ENCODE measurements at places on chromosomes 16 and 17.

- no peak for DNase-seq
These were observed 190.9 kb downstream of the HS3ST3A1 start for GRCh38 chr17:13410874-13411273.

GRCh38 chr16:87375426-87376135, 8.0 kb downstream of the FBXO31 start:
- no peak for DNase-seq

DNA sequence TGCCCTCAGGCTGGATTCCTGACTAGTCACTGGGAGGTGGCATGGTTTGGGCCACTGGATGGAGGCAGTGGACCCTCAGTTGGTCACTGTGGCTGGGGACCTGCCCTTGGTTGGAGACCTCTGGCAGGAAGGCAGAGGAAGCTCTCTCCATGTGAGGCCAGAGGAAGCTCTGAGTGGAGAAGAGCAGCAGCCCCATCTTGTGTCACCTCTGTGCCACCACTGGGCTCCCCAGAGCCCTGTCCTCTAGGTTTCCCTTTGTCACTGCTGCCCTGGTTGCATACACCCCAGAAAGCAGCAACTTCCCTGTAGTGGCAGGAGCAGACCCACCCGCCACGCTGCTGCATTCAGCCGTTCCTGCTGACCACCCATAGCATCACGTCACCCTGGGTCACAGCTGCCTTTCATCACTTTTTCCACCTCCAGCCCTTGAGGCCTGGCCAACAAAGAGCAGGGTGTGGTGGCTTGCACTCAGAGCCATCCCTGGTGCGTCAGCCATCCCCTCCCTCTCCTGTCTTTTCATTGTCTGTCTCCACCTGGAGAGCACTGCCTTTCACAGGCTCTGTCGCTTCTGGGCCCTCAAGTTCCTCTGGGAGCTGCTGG, 11.9 kb downstream of the CTRL start:
- DNase-seq: no peak

DNA sequence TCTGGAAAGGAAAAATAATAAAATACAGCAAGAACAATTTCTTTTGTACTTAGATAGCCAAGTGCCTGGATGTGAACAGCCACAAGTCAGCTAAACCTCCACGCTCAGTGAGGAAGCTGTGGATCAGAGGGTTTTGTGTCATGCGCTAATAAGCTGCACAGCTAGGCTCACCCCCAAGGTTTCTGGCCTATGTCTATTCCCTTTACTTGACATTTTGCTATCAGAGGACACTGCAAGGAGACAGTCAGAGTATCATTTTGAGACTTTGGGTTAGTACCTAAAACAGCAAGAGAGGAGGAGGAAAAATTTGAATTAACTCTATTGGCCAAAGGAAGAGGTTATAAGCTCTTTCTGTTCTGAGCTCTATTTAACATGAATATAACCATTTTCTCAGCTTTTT, 139.3 kb downstream of the KCNJ2 start:
- DNase-seq: no peak

GRCh38 chr17:78896091-78896833, 6.7 kb downstream of the CEP295NL start:
- no peak for DNase-seq

DNA sequence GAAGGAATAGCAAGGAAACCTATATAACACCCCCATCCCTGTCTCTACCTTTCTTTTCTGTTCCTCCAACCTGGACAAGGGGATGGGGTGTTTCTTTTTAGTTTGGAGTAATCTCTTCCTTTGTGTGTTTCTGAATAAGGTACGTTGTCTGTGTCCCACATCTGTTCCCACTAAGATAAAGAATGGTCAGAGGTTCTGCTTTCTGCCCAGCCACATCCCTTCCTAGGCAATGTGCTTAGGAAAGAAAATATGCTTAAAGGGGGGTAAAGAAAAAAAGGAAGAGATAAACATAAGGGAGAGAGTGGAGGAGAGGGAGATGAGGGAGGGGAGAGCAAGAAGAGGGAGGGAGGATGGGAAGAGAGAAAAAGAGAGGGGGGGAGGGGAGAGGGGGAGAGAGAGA, 35.1 kb downstream of the SLC6A2 start:
- DNase-seq: no peak

DNA sequence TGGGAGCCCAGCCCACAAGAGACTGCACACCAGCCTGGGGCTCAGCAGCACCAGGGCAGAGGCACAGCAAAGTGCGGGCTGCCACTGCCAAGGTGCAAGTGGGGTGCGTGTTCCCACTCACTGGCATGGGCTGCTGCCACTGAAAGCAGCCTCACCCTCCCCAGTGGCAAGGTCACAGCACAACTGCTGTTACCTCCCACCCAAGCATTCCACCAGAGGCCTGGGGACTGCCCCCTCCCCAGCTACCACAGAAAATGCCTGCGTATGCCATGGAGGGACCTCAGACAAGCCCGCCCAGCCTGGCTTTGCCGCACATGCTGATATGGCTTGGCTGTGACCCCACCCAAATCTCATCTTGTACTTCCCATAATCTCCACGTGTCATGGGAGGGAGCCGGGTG, 33.1 kb downstream of the MEAK7 start:
- DNase-seq: no peak

GRCh38 chr17:1909985-1910384, 80.2 kb downstream of the RPA1 start:
- no peak for DNase-seq

GRCh38 chr17:57666201-57666870, 78.8 kb downstream of the CCDC182 start:
- DNase-seq: no peak

GRCh38 chr17:3658784-3659449, 9.5 kb downstream of the TAX1BP3 start:
- DNase-seq: no peak

- DNase-seq: no peak
These were observed 259.0 kb downstream of the IRX3 start for GRCh38 chr16:54027558-54027957.
